LoVo (cell line): ENCODE measurements at places on chromosomes 1 and 21.

- no peak for DNase-seq
Observed at GRCh38 chr1:223102797-223103533, 40.1 kb downstream of the TLR5 start.

DNA sequence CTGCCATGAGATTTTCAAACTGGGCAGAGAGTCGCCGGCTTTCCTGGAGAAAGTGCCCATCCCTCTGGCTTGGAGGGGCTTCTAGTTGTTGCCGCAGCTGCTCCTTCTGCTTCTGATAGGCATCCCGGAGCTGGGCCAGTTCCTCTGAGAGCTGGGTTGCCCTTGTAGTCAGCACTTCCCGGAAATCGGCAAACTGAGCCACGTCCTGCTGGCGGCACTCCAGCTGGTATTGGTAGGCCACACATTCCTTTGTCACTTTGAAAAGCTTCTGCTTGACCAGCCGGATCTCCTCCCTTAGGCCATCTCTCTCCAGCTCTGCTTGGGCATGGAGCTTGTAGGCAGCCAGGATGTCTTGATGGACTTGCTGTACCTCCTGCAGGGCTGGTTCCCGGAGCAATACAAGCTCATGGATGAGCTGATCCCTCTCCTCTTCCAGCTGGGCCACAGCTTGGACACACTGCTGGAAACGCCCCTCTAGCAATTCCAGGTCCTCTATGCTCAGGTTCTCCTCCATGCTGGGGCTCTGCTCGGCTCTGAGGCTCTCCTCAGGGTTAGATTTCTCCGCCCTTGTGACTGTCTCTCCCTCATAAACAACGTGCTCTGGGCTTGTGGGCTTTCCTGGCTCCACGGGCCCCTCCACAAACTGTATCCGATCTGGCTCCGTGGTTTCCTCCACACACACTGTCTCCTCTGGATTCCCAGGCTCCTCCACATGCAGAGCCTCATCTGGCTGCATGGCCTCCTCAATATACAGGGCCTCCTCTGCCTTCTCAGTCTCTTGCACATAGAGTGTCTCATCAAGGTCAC lies 7.3 kb downstream of the SYNC start:
- DNase-seq: peak; percentile 34

DNA sequence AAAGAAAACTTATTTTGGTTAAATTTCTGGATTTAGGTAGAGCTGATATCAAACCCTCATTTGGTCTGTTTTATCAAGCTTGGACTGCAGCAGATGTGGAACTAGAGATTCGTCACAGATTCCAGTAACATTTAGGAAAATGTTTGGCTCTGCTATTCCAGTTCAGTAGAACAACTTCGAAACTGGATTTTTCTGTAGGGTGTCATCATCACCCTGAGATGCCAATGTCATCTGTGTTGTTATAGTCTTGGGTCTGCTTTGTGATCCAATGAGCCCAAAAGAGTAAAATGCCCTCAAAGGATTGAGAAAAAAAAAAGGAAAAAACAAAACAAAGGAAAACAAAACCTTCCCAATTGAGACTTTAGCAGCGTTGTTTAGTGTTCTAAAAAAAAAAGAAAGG lies 55.4 kb downstream of the LAMC2 start:
- no peak for DNase-seq

DNA sequence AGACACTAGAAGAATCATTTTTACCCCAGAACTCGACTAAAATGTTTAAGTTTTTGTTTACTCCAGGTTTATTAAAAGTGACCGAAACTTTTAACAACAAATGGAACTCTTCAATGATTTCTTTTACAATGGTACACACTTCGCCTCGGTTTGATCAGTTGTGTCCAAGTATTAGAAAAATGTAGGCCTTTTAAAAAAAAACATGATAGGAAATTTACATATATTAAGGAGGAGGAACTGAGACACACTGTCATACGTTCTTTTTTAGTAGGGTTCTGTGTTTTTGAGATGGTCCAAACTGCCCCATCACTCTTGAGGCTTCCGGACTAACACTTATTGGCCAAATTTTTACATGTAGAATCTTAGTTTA lies 1.3 kb downstream of the PRDM2 start:
- DNase-seq: no peak

- no peak for DNase-seq
Observed at GRCh38 chr1:151377150-151377884, 4.8 kb upstream of the SELENBP1 start.

- DNase-seq: no peak
Observed at GRCh38 chr1:223820515-223820858, 25.3 kb downstream of the TP53BP2 start.

DNA sequence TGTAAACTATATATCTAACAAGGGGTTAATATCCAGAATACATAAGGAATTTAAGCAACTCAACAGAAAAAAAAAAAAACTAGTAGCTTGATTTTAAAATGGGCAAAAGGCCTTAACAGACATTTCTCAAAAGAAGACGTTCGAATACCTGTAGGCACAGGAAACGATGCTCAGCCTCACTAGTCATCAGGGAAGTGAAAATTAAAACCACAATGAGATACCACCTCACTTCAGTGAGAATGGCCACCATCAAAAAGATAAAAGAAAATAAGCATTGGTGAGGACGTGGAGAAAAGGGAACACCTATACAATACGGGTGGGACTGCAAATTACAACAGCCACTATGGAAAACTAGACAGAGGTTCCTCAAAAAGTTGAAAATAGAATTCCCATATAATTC lies 37.3 kb downstream of the NPHP4 start:
- DNase-seq: no peak

DNA sequence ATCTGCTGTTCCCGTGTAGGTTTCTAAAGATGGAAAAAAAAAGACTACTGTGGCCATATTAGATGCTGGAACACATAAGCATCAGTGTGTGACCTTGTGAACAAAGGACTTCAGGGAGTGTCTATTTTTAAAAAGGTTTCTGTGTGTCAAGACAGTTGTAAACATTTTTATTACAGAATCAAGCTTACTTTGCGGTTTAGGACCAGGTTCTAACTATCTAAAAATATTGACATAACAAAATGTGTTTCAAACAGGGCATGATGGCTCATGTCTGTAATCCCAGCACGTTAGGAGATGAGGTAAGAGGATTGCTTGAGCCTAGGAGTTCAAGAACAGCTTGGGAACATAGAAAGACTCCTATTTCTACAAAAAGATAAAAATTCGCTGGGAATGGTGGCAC lies 7.1 kb upstream of the DDI2 start:
- peak; percentile 34 for DNase-seq

DNA sequence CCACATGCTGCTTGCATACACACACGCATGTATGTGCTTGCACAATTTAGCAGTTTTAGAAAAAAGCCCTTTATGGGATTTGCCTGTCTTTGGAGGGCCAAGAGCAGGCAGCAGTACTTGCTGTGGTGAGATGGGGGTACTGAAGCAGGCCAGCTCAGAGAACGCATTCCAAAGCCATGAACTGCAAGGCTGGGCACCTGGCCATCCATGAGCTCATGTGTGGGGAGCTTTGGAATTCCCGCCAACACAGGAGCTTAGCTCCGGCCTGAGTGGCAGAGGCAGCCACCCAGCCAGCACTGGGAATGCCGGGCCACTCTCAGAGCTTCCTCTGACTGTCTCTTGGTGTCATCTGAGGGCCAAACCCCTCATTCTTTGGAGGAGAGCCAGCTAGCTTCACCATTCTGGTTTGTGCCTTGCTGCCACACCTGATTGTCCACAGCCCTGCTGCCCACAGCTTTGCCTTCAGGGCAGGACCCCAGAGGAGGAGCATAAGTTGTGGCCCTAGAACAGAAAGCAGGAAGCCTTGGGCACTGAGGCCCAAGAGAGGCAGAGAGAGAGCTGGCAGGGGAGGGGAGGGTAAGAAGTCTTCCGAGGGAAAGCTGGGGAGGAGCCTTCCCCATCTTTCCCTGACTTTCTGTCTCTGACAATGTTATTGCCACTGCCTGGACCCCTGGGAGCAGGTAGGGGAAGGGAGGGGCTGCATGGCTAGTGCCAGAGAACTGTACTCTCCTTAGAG lies 92.1 kb upstream of the POU3F1 start:
- DNase-seq: peak; percentile 62

DNA sequence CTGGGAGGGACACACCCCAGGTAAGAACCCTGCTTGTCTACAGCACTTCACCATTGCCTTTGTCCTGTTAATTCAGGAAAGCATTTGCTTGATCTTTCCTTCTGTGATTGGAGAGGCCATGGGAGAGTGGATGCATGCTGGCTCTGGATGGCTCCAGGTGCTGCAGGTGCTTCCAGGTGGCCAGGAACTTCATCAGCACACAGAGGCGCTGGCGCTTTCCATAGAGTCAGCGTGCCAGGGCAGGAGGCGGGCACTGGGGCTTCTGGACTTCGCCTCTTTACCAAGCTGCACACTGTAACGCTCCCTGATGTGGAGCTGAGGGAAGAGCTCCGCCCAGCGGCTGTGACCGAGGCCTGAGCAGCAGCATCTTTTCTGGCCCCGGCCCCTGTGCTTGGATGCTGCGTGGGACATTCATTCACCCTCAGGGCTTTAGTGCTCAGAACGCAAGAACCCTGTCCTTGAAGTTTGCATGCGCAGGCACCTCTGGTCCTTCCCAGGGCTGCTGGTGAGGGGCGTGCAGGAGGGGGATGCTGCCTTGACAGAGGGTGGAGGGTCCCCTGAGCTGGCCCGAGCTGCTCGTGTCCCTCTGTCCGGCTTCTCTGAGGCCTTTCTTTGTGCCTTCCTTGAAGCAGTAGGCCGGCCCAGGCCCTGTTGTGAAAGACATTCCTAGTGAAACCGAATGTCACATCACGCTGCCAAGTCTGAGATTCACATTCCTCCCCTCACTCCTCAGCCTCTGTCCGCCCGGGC lies 1.6 kb upstream of the MX2 start:
- DNase-seq: no peak

GRCh38 chr1:89670163-89670562 lies 37.2 kb downstream of the LRRC8C start:
- DNase-seq: no peak

GRCh38 chr1:159008744-159009188 lies 941 bp upstream of the IFI16 start:
- no peak for DNase-seq

- no peak for DNase-seq
Observed at GRCh38 chr1:198373376-198373775, 167.1 kb downstream of the ATP6V1G3 start.

DNA sequence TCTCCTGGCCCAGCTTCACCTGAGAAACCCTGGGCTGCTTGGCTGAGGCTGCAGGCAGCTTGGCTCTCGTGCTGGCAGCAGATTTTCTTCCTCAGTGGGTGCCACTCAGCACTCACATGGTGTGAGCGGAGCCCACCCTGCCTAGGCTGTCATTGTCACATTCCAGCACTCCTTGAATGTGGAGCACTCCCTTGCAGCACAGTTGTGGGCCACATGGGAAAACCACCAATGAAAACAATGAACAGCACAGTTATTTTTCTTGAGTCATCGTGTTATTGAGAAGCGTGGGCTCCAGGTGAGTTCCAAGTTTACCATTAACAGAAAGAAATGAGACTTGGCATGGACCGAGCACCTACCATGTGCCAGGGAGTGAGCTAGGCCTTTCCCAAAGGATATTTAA lies 27.2 kb upstream of the TRIM67 start:
- DNase-seq: no peak

DNA sequence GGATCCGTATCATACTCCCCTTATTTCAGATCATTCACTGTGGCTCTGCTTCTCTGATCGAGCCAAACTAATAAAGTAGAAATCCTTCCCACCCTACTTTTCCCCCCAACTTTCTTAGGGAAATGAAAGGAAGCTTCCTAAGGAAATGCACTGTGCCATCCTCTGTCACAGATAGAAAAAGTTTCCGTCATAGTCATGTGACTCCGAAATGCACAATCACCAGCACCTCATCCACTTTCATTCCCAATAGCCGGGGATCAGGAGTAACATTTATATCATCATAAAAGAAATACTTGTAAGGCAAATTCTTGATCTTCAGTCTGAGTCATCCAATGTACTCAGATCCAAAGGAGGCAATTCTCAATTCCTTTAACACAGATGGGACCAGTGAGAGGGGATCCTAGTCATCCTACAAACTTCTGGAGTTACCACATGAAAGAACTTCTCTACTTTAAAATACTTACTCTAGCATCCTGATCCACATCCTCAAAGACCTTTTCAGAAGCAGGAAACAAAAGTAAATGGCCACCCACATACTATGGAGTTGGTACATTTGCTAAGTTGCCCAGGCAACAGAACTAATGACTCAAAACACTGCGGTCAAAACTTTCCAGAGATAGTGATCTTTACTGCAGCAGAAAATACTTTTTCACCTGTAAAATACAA lies 97.8 kb upstream of the ZC3H11B start:
- DNase-seq: peak; percentile 78

- DNase-seq: no peak
Observed at GRCh38 chr1:48552420-48552819, 80.4 kb upstream of the SPATA6 start.

DNA sequence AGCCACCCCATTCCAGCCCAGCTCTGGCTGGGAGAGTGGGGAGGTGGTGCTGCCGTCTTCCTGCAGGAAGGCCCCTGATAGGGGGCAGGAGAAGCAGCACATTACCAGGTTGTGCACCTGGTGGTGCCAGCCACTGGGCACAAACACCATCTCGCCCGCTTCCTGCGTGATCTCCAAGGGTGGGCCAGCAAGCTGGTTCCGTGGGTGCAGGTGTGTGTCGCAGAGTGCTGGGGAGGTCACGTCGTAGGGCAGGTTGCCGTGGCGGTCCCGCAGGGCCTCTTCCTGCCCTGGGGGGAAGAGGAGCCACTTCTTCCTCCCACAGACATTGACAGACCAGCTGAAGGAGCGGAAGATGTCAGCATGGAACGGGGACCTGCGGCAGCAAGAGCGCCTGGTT lies 1.8 kb downstream of the JMJD4 start:
- no peak for DNase-seq

DNA sequence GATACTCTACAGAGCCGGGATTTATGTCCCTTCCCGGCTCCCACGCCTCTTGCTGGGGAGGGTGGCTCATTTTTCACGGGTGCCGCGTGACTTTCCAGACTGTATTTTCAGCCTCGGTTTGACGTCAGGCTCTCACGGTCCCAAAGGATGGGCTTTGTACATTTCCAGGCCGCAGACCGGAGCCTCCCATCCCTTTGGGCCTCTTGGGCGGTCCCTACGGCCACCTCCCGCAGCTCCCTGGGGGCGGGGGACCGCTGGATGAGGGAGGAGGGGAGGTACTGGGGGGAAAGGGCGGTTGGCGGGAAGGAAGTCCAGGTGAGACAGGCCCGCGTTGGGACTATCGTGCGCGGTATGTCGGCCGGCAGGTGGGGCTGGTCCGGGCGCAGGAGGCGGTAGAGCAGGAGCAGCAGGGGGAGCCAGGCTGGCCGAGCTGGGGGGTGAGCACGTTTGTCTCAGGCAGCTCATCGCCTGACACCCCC lies 17.9 kb downstream of the UBL4B start:
- no peak for DNase-seq

DNA sequence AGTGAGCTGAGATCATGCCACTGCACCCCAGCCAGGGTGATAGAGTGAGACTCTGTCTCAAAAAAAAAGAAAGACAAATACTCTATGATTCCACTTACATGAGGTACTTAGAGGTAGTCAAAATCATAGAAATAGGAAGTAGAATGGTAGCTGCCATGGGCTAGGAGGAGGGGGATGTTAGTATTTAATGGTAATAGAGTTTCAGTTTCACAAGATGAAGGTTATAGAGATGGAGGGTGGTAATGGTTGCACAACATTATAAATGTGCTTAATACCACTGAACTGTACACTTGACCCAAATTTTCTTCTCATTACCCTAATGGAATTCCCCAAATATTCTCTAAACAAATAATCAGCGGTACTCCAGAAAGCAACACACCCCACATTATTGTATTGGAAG lies 12.8 kb downstream of the EIF2B3 start:
- no peak for DNase-seq
